ENCODE measurements at places on chromosomes 4 and X. TPM values are rescaled to one million over a fixed set of nuclear protein-coding genes. Genes with fewer than 3 reads are reported as not detected.

Gene CSAG3
- not detected for polyA plus RNA-seq

DNA sequence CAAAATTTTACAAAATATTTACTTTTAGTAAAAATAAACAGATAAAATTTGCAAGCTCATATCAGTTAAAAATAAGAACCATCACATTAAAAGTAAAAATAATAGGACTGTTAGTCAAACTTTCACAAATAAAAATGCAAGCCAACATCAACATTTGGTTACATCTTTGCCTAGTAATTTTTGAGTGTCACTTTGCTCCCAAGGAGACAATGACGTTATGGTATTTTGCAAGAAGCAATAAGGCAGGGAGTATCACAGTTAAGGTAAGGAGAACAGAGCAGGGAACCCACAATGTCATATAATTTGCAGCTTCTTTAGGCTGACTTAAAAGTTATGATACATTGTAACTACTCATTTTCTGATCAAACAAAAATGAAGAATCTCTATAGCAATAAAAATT lies 98.7 kb downstream of the ATP8A1 start:
- DNase-seq = no peak

Gene FTHL17
- polyA plus RNA-seq = not detected

DNA sequence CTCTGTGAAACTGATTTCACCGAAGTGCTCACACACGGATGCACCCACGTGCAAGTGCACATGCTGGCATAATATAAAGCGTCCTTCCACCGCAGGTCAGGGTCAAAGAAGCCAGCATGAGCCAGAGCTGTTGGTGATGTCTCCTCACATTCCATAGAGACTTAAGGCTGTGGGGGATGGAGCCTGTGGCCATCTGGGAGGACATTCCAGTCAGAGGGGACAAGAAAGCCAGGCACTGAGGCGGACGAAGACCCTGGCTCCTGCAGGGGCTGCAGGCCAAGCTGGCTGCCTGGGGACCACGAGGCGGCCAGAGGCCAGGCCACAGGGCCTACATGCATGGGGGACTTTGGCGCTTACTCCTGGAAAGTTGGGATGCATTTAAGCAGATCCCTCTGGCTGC lies 7.7 kb downstream of the RNF212 start:
- DNase-seq = no peak

Gene PNCK
- polyA plus RNA-seq = 0.22 TPM

DNA sequence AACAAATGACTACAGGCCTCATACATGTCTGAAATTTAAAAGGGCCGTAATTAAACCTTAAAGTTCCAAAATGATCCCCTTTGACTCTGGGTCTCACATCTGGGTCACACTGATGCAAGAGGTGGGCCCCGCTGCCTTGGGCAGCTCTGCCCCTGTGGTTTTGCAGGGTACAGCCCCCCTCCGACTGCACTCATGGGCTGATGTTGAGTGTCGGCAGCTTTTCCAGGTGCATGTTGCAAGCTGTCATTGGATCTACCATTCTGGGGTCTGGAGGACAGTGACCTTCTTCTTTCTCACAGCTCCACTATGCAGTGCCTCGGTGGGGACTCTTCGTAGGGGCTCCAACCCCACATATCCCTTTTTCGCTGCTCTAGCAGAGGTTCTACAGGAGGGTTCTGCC lies 1537.9 kb downstream of the PCDH18 start:
- DNase-seq = no peak

DNA sequence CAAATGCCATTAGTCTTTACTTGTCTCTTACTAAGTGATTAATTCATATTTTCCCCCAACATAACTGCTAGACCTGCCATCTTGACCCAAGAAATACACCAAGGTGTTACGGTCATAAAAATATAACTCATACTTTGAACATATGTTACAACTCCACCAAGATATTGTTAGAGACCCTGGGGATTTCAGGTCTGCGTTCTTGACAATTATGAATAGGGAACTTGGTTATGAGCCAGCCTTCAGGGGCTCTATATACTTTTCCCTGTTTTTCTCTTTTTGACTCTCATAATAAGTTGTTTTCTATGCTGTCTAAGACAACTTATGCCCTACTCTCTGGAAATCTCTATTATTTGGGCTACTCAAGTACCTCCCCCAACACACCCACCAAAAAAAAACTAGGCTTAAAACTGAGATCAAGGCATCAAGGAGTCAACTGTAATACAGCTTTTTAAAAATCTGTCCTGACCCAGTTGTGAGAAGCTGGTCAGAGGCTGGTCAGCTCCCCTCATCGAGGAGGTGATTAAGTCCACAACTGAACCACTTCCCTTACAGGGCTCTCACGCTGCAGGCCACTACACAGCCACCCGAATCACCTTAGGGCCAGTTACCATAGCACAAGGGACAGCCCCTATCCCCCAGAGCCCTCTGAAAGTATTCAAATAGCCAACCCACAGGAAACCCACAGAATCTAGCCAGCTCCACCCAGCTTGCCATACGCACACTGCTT lies 10.5 kb upstream of the TLR3 start:
- DNase-seq = no peak

DNA sequence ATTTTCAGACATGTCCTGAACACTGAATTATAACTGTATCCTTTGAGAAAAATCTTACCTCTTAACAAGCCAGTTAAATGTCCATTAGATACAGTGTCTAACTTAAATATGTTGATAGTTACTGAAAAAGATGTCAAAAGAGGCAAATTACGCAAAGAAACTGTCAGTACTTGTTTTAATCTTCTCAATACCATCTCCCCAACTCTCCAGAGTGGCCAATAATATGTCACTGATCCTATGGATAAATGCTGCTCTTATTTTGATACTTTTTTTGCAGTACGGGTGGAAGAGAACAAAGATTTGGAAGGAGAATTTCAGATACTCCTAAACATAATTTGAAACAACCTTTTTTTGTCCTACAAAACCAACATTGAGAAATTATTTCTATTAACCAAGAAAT lies 192.7 kb downstream of the CBR4 start:
- no peak for DNase-seq

DNA sequence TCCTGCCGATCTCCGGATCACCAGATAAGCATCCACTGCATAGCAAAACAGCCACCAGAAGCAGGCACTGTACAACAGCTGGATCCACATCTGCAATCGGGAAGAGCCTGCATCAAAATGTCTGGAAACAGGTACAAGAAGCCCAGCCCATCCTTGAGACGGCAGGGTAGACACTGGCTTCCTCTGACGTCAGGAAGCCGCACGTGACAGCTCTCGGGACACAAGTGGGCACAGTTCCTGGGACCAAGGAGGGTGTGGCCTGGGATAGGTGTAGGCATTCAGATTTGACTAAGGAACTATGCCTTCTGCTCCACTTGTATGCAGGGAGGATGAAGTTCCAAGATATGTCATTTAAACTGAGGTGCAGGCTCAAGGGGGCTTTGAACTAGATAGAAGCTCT lies 6.3 kb downstream of the GPR143 start:
- no peak for DNase-seq

DNA sequence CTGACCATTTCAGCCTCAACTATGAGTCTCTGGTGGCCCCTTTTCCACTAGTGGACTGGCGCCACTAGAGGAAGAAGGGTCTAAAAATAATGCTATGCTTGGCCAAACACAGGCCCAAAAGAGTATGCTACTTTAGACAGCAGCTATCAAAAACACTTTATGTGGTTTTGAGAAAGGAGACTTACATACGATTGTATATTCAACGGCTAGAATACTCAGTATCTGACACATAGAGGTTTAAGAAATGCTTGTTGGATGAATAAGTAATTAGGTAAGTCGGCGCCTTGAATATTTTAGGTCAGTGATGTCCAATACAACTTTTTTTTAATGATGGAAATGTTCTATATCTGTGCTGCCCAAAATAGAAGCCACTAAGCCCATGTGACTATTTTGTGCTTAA lies 25.7 kb upstream of the TMPRSS11A start:
- no peak for DNase-seq

GRCh38 chr4:8848507-8849265 lies 23.0 kb downstream of the HMX1 start:
- no peak for DNase-seq

GRCh38 chr4:33052241-33052640 lies 2332.1 kb downstream of the PCDH7 start:
- DNase-seq = no peak

Gene CXCR3
- polyA plus RNA-seq = not detected

DNA sequence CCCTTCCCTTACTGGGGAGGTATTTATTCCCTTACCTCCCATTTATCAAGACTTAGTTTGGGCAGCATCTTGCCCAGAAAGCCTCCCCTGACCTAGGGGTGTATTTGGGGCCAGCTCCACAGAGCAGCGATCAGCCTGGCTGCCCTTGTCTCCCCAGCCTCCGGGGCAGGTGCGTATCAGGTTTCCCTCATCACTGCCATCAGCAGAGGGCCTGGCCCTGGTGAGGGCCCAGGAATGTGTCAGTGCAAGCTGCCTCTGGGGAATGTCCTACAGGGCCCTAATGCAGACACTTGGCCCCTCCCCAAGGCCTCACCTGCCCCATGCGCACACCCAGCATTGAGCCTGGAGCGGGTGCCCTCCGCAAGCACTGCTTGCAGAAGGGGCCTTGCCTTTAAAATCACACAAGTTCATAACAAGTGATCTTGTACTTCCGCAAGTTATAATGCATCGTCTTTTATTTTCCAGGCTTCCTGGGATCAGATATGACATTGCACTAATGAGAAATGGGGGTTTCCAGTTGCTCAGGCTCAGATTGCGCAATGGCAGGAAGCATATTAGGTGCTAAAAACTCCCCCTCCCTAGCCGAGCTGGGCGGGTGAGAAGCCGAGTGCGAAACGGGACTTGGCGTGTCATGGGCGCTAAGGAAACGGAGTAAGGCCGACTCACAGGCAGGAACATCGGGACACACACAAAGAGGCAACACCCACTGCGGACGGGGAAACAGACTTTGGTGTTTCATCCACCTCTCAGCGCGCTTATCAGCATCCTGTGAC lies 25.4 kb upstream of the AFAP1 start:
- peak; percentile 71 for DNase-seq

Gene CDKL2
- not detected for polyA plus RNA-seq

DNA sequence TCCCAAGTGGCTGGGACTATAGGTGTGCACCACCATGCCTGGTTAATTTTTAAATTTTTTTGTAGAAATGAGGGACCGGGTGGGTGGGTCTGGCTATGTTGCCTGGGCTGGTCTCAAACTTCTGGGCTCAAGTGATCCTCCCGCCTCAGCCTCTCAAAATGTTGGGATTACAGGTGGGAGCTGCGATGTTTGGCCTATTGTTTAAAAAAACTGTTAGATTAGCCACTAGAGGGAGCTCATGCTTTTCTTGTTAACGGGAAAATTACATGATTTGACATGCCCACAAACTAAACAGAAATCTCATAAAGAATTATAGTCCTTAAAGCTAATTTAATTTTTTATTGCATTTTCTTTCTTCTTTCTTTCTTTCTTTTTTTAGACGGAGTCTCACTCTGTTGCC lies 5.0 kb upstream of the SDAD1 start:
- DNase-seq = peak; percentile 65

- no peak for DNase-seq
These were observed 32.0 kb downstream of the F8 start for GRCh38 chrX:154990496-154990895.

GRCh38 chrX:42496239-42496638 lies 281.7 kb downstream of the PPP1R2C start:
- no peak for DNase-seq

- DNase-seq = no peak
These were observed 221.3 kb downstream of the STIM2 start for GRCh38 chr4:27081675-27082586.

- DNase-seq = peak; percentile 25
These were observed 71.4 kb downstream of the AREG start for GRCh38 chr4:74516303-74516702.

DNA sequence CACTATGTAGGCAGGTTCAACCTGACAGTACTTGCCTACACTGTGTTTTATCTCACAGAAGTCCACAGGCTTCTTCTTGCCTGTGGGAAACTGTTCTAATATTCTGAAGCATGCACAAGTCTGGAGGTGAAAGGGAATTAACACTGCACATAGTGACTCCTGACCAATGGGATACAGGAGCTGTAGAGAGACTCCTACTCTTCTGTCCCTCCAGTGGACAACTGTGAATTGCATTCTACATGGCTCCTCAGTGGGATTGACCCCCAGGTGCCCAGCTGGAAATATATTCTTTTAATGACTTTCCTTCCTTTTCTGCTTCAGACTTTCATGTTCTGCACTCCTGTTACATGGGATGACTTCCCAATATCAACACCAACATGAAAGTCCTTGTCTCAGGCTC lies 8.2 kb upstream of the YIPF6 start:
- DNase-seq = peak; percentile 14

- DNase-seq = no peak
These were observed 278.4 kb downstream of the CAMK2D start for GRCh38 chr4:113483131-113483530.

- DNase-seq = peak; percentile 21
These were observed 62.0 kb downstream of the HTT start for GRCh38 chr4:3136454-3136853.

DNA sequence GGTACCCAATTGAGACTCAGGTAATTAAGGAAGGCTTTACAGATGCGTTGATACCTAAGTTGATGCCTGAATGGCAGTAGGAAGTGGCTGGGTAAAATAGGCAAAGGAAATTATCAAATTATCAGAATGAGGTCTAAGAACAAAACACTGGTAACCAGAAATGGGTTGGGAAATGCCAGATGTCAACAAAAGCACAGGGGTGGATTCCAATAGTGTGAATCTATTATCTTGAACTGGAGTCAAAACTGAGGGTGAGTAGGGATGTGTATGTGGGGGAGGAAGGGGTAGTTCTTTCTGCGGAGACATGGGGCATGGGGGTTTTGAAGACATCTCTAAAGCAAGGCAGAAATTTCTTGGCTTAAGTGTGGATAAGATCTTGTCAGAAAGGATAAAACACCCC lies 16.0 kb upstream of the SEPTIN6 start:
- peak; percentile 29 for DNase-seq

DNA sequence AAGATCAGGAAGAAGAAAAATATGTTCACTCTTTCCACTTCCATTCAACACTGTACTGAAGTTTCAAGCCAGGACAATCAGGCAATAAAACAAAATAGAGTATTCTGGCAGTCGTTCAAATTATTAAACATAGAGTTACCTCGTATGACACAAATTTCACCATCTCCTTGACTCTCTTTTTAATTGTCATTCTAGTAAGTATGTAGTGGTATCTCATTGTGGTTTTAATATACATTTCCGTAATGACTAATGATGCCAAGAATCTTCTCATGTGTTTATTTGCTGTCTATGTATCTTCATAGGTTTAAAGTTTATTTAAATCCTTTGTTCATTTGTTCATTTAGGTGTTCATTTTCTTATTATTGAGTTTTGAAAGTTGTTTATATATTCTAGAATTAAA lies 352.2 kb downstream of the IDS start:
- no peak for DNase-seq

GRCh38 chr4:117328333-117328732 lies 243.0 kb upstream of the TRAM1L1 start:
- no peak for DNase-seq

- DNase-seq = no peak
These were observed 12.4 kb upstream of the TDO2 start for GRCh38 chr4:155891058-155891457.

DNA sequence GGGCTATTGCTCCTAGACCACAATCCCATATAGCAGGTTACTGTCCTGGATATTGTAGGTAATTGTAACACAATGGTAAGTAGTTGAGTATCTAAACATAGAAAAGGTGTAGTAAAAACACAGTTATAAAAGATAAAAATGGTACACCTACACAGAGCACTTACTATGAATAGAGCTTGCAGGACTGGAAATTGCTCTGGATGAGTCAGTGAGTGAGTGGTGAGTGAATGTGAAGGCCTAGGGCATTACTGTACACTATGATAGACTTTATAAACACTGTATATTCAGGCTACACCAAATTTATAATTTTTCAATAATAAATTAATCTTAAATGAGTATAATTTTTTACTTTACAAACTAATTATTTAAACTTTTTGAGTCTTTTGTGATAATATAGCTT lies 425.7 kb downstream of the PABPC4L start:
- peak; percentile 81 for DNase-seq

Data from IMR-90 (cell line).